ENCODE measurements at places on chromosomes 3 and 15. TPM values are rescaled to one million over a fixed set of nuclear protein-coding genes. Genes with fewer than 3 reads are reported as not detected.

TGM5 gene
- not detected for total RNA-seq

GOLGA8N gene
- 4.0 TPM for total RNA-seq

GOLGA8S gene
- total RNA-seq: not detected

CYP1A2 gene
- not detected for total RNA-seq

DNA sequence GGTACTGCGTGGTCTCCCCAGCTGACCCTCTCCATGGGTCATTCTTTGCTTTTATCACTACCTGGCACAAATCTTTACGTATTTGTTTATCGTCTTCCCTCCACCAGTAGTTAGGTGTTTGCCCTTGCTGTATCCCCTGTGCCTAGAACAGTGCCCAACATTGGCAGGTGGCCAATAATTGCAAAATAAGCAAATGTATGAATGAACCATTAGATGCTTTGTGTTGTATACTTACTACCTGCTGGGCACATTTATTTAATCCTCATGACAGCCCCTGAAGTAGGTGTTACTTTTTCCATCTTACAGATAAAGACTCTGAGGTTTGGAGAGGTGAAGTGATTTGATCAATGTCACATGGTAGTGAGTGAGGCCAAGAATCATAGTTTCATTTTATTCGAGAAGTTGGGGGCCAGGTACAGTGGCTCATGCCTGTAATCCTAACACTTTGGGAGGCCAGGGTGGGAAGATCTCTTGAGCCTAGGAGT, 2.0 kb upstream of the TWF2 start:
- DNase-seq: no peak

DNA sequence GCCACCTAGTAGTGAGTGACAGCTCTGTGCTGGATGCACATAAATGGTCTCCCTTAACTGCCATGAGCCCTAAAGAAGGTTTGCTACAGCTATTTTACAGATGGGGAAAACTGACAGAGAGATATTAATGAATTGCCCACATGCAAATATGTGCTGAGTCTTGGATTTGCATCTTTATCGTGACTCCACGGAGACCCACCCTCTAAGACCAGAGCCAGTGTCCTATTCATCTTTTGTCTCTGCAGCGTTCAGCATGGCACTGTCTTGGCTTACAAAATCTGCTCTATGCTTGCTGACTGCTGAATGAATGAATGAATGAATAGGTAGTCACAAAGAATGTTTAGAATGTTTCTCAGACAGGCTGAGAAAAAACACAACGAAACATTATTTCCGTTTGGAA, 48.3 kb downstream of the BTD start:
- DNase-seq: no peak

DNA sequence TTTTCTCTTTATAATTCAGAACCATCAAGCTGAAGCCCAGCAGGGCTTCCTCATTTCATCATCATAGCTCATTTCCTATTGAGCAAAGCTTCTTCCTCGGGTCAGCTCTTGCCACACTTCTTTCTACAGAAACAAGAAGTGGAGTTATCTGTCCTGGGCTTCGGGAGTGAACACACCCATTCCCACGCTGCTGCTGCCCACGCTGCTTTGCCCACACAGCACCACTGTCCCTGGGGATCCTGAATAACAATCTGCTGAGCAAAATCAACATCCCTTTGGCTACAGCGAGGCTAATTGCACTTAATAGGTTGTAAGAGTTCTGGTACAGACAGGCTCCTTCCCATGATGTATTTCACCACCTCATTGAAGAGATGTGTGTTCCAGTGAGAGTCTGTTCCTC, 23.7 kb downstream of the CEP19 start:
- DNase-seq: no peak

DNA sequence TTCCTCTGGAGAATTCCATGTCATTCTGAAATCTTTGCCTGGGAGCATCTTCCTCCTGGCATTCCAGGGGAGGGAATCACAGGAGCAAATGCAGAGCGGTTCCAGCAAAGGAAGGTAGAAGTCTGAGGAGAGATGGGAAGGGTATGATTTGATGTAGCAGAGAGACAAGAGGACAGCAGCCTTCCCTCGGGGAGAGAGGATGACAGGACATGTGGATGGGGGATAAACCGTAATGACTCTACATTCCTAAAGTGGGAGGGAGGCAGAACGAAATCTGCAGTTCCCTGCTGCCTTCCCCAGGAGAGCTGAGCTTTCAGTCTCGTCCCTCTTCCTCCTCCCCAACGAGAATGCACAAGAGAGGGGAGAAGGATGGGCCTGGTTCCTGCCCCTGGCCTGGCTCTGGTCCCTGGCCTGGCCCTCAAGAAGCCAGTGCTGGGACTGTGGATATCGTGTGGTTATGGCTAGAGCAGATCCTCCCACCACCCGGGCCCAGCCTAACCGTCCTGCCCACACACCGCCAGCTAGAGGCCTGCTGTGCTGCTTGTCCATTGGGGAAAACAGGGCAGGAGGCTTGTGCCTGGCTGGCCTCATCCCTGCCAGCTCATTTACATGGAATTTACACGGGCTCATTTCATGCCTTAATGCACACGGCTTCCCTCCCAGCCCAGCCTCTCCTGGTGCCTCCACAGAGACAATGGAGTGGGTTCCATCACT, 26.6 kb downstream of the SEMA7A start:
- DNase-seq: no peak

DNA sequence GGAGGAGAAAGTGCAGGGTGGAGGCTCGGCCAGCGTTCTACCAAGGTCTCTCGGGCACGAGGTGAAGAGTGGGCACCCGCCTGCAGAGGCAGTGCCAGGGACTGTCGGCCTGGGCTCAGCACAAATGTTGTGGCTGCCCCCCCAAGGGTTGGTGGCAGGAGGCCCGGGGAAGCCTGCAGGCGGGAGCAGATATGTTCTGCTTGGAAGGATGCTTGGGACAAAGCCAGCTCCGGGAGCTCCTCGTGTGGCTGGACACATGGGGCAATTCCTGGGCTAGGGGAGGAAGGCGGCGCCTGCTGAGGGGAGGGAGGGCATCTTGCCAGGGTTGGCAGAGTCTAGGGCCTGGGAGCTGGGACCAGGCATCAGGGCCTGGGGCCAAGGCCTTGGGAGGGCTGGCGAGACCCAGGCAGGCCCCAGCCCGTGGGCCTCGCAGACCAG, 30.4 kb upstream of the FBLN2 start:
- no peak for DNase-seq

DNA sequence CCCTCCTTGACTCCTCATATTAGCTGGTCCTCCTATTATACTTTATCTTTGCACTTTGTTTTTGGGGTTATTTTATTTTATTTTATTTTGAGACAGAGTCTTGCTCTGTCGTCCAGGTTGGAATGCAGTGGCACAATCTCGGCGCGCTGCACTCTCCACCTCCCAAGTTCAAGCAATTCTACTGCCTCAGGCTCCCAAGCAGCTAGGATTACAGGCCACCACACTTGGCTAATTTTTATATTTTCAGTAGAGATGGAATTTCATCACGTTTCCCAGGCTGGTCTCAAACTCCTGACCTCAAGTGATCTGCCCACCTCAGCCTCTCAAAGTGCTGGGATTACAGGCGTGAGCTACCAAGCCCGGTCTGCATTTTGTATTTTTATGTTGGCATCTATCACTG, 126.7 kb downstream of the FOXB1 start:
- no peak for DNase-seq

DNA sequence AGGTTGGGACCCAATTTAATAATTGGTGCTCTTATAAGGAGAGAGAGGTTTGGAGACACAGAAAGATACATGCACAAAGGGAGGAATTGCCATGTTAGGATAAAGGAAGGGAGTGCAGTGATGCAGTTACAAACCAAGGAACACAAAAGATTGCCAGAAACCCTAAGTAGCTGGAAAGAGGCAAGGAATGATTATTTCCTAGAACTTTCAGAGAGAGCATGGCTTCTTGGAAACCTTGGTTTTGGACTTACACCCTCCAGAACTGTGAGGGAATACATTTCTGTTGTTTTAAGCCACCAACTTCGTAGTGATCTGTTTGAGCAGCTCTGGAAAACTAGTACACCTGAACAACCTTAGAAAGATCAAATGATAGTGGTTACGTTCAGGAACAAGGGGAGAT, 25.0 kb upstream of the MB21D2 start:
- no peak for DNase-seq

DNA sequence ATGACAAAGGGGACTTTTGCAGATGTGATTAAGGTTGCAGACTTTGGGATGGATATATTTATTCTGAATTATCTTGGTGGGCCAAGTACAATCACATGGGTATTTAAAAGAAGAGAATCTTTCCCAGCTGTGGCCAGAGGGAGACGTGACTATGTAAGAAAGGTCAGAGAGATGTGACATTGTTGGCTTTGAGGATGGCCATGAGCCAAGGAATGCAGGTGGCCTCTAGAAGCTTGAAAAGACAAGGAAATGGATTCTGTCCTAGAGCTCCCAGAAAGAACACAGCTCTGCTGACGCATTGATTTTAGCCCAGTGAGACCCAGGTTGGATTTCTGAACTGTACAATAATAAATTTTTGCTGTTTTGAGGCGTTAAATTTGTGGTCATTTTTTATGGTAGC, 616.0 kb upstream of the TBL1XR1 start:
- DNase-seq: no peak

DNA sequence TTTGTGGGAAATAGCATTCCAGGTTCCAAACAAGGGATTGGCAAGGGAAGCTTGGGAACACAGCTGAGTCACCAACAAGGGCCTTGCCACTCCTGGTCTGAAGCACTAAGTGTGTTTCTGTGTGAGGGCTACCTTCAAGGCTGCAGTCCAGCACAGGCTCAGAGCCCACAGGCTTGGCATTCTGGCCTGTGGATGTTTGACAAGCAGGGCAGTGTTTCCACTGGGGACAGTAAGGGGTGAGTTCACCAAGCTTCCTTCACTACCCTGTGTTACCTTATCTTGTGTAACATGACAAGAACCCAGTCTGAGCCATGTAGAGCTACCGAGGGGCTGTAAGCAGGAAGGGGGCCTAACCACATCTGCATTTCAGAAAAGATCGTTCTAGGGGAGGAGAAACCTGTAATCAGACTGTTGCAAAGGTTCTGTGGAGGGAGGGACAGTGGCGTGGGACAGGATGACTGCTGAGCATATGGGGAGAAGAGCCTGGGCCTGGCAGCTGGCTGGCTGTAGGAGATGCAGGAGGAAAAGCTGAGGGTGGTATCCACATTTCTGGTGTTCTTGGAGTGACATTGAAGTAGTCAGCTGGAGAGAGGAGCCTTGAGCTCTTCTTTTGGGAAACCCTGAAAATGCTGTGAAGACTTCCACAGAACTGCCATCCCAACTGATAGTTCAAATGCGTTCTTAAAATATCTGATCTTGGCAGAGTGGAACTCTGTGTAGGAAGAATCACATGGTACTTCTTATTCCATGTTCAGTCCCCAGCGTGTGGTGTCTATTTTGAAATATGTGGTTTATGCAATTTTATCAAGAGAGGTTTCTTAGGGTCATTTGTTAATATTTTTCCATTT, 61.3 kb downstream of the CTDSPL start:
- DNase-seq: no peak

DNA sequence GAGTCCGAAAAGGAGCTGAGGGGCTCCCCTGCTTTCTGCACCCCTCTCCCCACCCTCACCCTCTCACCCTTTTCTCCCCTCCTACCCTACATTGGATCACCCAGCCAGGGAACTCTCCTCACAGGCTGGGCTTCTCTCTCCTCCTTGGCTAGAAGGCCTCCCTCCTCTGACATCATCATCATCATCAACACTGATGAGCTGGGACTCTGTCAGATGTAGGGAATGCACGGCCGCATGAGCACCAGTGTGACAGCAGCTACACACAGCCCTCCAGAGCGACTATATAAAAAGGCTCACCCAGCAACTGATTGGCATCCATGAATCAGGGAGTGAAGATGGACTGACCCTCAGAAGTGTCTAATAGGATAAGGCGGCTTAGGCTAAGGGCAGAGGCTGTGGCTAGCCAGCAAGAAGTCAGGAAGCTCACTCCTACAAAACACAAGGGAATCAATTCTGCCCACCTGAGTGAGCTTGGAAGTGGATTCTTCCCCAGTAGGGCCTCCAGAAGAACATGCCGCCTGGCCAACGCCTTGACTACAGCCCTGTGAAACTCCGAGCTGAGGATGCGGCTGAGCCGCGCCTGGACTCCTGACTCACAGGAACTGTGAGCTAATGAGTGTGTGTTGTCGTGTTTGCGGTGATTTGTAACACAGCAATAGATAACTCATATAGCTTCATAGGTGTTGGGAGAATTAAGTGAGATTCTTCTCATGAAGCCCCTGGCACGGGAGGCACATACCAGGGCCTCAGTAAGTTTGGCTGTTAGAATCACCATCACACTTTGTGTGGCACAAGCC, 147.6 kb downstream of the FAM43A start:
- no peak for DNase-seq

- DNase-seq: no peak
These were observed 21.0 kb downstream of the PRICKLE2 start for GRCh38 chr3:64203969-64204908.

DNA sequence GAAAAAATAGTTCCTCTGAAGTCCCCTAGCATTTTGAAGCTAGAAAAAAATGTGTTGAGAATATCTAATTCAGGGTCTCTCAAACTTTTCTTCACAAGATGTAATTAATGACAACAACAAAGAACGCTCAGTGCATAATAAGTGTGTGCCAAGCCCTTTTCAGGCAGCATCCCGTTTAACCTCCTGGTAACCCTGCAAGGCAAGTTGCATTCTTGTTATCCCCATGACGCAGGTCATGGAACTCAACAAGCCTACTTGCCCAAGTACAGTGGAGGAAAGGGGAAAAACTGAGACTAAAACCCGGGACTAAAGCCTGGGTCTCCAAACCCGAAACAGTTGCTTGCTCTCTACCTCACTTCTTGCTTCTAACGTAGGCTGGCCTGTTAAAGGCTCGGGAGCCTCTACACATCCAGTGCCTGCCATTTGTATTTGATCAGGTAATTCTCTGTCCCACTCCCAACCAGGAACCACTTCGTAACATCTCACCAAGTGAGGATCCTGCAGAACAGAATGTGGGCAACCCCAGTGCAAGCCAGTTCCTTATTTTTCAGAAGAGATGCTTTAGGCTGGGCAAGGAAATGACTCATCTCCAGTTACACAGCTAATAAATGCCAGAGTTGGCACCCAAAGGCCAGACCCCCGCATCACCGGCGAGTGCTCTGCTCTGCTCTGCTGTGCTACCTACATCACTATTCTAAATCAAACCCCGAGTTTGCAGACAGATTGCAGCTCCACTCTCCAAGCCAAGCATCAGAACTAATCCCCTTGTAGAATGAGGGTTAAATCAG, 28.3 kb downstream of the LMCD1 start:
- no peak for DNase-seq

- DNase-seq: no peak
These were observed 45.6 kb downstream of the NOX5 start for GRCh38 chr15:69060041-69060481.
